Hematopoietic multipotent progenitor cell treated with erythropoietin and hydrocortisone succinate and interleukin-3 and kit ligand, for 15 days (in vitro differentiated cells): ENCODE measurements at places on chromosomes 5 and 9.
A peak's percentile ranks its signal among the peaks of the same experiment; 100 is the strongest.

GRCh38 chr9:22169727-22170503 lies 160.8 kb upstream of the CDKN2B start:
- DNase-seq, result no peak

- DNase-seq, result no peak
These were observed 544 bp upstream of the SNX24 start for GRCh38 chr5:122844910-122845228.

DNA sequence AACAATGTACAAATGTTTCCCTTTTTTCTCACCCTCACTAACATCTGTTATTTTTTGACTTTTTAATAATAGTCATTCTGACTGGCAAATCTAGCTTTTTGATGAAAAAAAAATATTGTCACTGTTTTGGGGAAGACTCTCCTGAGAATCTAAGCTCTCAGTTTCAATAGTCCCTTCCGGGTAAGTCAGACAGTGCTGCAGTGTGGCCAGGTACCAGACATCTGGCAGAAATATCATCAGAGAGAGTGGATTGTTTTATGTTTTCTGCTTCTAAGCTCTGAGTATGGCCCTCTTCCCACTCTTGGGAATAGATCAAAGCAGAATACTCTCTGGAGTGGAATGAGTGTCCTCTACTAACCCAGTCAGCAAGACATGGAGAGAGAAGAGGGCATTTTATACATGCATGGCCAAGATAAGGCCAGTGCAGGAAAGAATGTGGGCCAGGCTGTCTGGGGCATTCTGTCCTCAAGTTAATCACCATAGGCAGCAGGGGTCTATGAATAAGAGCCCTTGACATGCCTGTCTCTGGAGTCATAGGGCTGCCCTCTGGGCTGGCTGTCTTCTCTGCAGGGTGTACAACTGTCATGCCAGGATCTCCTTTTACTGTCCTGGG lies 38.5 kb upstream of the OR2S2 start:
- no peak for DNase-seq

DNA sequence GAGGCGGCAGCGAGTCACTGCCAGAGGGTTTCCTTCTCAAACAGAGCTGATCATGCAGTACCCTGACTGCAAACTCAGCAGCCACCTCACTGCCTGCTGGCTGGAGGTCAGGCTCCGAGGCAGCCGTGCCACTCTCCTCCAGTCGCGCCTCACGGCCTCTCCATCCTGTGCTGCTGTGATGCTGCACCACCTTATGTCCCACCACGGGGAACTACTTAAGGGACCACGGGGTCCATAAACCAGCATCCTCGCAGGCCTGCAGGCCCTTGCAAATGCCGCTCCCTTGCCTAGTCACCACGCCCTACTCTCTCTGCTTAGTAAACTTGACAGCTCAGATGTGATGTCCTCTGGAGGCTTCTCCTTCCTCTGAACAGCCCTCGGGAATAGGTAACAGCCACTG lies 99.2 kb downstream of the CRB2 start:
- no peak for DNase-seq

- DNase-seq, result no peak
These were observed 1072.6 kb upstream of the NUDT12 start for GRCh38 chr5:104635227-104635626.

GRCh38 chr9:20426019-20426418 lies 196.3 kb downstream of the MLLT3 start:
- DNase-seq, result no peak

DNA sequence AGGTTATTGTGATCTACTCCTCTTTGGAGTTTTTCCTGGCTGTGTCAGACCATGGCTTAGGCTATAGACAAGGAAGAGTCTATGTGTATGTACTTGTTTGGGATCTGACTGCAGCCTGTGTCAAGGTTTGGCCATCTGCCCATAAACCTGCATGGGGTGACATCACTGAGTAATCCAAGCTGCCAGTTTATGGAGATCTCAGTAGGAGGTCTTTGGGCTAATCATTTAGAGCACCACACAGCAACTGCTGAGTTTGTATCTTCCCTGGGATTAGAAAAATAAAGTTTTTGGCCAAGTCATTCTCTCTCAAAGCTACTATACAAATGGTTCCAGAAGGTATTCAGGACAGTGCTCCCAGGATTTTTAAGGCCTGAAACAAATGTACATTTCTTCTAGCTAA lies 65.5 kb upstream of the HSPB3 start:
- DNase-seq, result peak; percentile 23

DNA sequence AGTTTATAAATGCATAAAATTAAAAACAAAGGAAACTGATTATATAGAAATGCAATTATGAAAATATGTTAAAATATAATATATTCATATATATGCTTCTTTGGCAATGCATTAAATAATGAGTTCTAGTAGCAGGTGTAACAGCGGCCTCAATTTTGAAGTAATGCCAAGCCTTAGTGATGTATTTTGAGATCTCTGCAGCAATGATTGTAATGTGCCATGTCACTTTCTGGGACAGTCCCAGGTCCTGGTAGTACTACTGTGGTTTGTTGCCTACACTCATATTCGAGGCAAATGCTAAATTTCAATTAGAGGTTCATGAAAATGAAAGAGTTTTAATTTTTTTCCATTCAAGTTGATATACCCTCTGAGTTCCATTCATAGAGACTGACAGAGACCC lies 75.8 kb upstream of the ORM1 start:
- DNase-seq, result no peak

- no peak for DNase-seq
These were observed at the start of gene GPR151 for GRCh38 chr5:146516151-146516475. GPR151 (minus strand) TSS chr5:146516190; CDS start chr5:146516113, 77 bp downstream.

- DNase-seq, result no peak
These were observed 148.0 kb downstream of the SLIT3 start for GRCh38 chr5:169152946-169153345.

DNA sequence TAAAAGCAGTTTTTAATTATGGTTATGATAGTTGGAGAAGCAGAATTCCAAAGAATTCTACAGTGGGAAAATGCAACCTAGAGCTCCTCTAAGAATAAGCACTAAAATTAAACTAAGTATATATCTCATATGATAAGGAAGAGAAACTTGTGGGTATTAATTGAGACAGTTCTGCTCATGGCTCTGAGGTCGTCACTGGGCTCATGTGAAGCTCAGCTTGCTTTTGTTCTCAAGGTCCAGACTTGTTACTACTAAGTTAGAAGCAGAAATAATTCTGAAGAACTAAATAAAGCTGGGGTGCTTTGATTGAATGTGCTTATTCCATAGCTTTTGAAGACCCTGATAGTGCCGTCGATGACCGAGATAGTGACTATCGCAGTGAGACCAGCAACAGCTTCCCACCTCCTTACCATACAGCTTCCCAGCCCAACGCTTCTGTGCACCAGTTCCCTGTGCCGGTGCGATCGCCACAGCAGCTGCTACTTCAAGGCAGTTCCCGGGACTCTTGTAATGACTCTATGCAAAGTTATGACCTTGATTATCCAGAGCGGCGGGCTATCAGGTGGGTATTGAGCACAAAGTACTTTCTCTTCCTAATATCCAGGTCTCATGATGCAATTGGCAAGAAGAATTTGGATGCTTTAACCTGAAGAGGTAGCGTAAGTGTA lies 133.7 kb downstream of the UNC13B start:
- DNase-seq, result no peak

DNA sequence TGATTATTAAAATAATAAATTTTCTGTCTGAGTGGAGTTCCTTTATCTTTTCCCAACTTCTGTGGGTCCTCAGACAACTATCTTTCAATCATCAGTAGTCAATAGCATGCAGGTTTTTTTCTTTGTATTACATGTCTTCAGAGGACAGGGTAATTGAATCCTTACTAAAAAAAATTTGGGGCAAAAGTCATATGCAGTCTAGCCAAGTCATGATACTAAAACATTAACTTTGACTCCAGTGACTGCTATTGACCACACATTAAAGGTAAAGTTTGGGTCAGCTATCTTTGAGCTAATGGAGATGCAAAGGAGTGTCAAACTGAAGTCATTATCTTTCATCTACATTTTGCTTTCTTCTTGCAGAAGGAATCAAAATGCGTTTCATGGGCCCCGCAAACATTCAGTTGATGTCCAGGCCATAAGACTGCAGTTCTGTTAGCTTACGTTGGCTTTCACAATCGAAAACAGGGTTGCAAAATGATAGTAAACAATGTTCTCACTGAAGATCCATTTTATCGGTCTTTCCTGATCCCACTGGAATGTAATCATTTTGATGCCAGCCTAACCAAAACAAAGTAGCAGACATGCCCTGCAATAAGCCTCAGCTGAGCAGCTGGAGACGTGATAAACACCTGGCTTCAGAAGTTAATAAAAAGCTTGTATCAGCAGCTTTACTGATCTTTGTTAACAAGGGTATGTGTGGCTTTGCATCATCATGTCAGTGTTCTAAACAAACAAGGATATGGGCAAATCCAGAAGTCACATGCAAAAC lies 186.1 kb upstream of the PRLR start:
- no peak for DNase-seq

DNA sequence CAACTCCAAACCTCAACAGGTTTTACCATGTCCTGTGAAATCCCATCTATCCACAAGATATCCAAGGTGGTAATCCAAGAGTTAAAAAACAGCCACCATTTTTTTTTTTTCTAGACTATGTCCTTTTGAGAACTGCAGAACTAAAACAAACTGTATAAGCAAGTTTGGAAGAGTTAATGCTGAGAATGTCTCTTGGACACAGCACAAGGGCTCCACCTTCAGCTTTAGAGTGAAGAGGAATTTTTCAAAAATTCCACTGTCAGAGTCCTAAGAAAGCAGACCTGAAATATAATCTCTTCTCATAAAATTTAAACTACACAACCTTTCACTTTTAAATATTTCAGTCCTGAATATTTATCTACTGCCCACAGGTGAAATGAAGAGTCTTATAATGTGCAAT lies 167.8 kb upstream of the CCNG1 start:
- no peak for DNase-seq

- DNase-seq, result no peak
These were observed 66.3 kb upstream of the UNC5A start for GRCh38 chr5:176743868-176744583.

DNA sequence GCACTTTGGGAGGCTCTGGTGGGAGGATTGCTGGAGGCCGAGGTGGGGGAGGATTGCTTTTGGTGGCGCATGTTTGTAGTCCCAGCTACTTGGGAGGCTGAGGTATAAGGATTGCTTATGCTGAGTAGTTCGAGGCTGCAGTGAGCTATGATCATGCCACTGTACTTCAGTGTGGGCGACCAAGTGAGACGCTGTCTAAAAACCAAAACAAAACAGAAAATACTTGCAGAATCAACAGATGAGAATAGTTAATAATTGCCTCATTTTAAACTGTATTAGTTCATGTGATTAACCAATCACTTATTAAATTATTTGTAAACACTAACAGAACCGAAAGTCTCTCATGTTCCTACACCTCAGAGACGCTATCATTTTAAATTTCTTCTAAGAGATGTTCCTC lies 118.1 kb downstream of the CCDC171 start:
- no peak for DNase-seq

DNA sequence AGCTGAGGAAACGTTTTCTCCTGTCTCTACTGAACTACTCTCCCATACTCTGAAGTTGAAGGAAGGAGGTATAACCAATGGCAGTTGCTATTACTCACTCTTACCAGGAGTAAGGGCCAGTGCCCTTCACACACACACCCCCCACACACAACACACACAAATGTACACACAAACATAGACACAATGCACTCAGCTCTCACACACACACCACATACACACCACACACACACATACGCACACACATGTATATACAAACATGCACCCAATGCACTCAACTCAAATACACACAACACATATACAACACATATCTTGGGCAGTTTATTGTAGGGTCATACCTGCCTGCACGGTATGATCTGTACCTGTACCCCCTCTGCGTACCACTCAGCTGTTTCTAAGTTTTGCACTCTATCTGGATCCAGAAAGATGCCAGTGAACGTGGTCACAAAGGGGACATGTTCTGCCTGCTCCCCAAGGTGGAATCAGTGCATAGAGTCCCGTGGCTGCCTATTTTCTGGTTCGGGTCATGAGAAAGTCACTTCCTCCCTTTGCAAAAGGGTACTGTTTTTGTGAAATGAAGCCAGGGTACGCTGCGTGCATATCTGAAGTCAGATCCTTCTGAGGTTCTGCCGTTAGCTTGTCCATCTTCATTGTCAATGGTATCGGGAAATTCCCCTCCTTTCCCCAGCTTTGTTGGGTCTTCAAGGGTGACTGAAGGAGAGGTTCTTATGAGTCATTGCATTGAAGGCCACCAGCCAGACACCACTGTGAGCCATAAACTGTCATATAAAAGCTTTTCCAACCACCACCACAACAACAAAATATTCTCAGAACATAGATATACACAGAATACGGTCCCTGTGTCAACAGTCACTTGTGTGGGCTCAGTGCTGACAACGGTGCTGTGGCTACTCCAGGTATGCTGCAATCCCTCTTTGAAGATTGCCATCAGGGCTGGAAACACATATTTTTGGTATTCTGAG lies 131.9 kb downstream of the UGCG start:
- DNase-seq, result no peak
